ENCODE measurements at places on chromosomes 3 and 15.

GRCh38 chr3:101992863-101993262 lies 143.5 kb downstream of the NFKBIZ start:
- DNase-seq, result no peak

DNA sequence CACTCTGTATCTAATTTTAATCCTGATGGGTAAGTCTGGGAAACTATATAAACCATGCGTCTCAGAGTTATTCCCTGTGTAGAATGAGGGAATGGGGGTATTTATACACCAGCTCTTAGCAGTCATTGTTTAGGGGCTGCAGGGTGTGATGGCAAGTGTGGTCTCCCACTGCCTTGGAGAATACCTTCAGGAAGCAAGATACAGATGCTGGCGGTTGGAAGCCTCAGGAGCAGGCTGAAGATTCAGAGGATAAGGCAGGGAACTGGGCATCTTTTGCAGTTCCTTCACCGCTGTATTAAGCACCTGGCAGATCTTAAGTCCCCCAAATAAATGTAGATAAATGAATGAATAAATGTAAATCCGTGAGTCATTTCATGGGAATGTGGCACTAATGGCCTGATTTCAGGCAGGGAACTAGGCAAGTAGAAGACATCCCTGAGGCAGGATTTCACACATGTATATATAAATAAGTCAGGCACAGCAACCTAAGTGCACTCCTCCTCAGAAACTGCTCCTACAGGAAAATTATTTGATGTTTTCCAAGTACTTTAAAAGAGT lies 209.2 kb upstream of the GADL1 start:
- DNase-seq, result no peak

DNA sequence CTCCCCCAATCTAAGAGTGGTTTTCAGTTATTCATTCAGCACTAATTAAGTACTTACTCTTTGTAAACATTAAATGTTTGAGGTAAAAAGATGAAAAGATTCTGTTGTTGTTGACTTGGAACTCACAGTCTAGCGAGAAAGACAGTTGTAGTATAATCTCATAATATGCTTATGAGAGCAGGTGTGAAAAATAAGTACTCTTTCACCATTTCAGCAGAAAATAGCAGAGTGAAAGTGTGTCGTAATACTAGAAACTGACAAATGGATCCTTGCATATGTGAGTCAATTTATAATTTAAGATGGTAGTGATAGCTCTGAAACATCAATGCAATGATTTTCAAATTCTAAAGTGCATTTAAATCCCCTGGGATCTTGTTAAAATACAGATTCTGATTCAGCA lies 618.8 kb upstream of the CCDC54 start:
- no peak for DNase-seq

DNA sequence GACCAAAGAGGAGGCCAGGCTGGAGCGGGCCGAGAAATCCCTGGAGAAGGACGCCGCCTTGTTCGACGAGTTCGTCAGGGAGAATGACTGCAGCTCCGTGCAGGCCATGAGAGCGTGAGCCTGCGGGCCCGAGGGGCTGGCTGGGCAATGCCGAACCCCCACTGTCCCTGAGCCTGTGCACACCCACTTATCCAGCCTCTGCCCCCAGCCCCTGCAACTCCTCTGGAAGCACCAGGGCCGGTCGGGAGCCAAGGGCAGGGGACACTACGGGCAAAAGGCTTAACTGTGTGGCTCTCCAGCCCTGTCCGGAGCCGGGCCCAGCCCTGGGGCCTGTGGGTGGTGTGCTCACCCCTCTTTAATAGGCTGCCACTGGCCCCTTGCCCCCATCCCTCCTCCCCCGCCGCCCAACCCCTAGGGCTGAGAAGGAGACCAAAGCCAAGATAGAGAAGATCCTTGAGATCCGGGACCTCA lies 24.0 kb downstream of the CFAP100 start:
- no peak for DNase-seq

DNA sequence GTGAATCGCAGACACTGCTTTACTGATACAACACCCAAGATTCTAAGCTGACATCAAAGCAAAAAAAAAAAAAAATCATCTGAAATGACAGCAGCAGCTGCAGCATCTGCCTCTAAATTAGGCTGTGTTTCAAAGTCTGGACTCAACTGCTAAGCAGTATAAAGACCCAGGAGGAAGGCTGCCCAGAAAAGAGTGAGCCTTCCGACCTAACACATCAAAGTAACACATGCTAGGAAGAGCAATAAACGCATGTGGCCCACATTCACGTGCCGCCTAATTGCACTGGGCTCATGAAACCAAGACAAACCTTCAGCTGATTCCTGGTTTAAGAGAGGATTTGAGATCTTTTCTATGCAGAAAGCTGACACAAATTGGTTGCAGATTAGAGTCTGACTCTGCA lies 317.1 kb downstream of the ZIC4 start:
- no peak for DNase-seq

DNA sequence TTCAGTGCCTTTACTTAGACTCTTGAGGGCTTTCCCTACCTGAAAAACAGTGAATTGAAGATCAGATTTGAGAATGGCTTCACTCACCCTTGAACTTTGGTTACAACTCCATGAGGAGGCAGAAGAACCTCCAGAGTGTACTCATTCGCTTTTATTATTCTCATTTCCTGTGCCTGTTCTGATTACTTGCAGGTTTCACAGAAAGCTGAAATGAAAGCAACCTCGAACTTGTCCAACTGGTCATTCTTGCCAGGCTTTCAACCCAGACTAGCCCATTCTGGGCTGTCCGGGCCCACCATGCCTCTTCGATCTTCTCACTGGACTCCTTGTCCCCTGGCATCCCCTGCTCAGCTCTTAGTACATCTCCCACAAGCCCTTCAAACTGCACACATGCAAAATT lies 20.2 kb upstream of the THUMPD3 start:
- no peak for DNase-seq

GRCh38 chr3:129608087-129608935 lies 1.8 kb upstream of the PLXND1 start:
- DNase-seq, result no peak

GRCh38 chr15:31219221-31219620 lies 107.4 kb upstream of the KLF13 start:
- no peak for DNase-seq

- peak; percentile 75 for DNase-seq
Measured at GRCh38 chr3:63295806-63296205, 17.7 kb downstream of the SYNPR start.

DNA sequence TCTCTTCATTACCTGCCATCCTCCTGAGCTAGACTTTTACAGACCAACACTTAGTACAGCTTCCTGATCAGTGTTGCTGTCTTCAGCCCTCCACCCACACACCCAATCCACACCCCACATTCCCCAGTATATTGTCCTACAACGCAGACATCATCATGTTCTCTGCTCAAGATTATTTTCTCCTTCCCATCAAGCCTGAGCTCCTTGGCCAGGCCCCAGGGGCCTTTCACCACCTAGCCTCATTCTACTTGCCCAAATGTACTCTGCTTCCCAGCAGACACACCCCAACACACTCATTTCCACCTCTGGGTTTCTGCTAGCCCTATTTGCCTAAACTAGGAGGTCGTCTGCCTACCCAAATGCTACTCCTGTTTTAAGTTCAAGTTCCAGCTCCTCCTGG lies 37.0 kb downstream of the DAPK2 start:
- DNase-seq, result no peak

GRCh38 chr3:8482263-8482662 lies 19.4 kb upstream of the LMCD1 start:
- DNase-seq, result no peak

GRCh38 chr15:25268166-25268565 lies 170.7 kb downstream of the UBE3A start:
- DNase-seq, result no peak

- no peak for DNase-seq
Measured at GRCh38 chr3:173354124-173354523, 43.4 kb upstream of the NLGN1 start.

DNA sequence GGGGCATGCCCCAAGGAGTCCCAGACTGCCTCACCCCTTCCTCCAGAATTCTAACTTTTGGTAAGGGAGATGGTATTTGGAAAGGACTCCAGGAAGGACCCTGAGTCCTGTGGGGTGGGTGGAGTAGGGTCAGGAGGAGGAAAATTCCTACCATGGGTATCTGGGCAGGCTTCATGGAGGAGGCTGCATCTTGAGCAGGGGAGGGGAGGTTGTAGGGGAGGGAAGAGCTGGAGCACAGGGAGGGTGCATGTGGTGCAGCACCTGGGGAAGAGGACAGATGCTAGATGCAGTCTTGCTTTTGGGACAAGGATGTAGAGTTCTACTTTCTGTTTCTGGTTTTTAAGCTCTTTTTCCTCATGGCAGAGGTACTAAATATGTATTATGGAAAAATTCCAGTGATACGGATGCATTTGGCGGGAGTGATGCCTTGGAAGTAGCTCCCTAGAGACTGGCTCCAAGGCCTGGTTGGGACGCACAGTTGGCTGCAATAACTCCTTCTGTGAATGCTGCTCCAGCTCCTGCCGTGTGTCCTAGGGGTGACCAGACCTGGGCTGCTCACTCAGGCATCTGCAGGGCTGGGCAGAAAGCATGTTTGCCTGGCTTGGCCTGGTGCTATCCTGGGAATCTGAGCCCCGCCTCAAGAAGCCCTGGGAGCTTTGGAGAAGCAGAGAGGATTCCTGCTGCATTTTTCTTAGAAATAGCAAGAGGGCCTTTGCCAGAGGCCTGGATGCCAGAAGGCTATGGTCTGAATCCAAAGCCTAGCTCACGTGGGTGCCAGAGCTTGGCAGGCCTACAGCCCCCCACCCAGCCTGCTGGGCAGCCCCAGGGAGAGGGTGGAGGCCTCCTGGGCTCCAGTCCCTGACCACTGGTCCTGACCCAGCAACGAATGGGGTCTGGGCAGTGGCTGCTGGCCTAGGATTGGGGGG lies 10.1 kb downstream of the SEMA3F start:
- DNase-seq, result no peak

DNA sequence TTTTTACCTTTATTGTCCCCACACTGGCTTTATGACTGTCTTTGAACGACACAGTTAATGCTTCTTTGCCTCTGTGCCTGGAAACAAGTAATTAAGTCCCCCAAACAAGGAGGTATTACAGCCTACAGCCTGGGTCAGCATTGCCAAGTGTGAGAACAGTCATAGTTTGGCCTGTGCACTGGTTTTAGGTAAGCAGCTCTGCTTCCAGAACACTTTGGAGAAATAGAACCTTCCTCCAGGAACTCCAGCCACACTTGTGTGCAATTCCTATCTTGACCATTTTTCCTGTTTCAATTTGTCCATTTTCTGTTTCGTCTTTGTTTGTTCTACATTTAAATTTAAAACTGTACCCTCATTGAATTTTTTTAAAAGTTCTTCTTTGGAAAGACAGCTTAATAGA lies 568.2 kb downstream of the TUSC7 start:
- no peak for DNase-seq

DNA sequence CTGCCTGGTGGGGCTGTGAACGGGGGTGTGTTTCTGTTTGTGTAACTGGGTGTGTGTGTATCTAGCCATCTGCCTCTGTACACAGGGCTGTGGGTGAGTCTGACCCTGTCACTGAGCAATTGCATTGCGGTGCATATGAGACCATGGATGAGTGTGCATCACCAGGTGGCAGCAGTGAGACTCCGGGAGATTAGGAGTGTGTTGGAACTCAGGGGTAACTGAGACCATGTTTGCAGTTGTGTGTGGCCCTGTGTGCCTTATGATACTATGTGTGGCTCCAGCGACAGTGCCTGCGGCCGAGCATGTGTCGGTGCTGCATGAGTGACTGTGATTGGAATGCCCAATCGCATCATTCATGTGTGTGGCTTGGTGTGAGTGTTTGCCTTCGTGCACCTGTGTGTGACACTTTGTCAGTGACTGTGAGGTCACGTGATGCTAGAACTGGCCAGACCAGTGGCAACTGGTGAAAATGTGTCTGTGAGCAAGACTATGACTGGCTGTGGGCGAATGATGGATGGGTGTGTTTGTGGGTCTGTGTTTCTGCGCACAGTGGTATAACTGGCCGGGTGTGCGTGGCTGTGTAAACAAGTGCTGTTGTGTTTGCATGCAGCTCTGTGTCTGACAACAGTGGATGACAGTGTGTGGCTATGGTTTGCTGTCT lies 14.0 kb downstream of the VILL start:
- no peak for DNase-seq

- DNase-seq, result no peak
Measured at GRCh38 chr3:141388395-141388794, 20.1 kb downstream of the ZBTB38 start.

DNA sequence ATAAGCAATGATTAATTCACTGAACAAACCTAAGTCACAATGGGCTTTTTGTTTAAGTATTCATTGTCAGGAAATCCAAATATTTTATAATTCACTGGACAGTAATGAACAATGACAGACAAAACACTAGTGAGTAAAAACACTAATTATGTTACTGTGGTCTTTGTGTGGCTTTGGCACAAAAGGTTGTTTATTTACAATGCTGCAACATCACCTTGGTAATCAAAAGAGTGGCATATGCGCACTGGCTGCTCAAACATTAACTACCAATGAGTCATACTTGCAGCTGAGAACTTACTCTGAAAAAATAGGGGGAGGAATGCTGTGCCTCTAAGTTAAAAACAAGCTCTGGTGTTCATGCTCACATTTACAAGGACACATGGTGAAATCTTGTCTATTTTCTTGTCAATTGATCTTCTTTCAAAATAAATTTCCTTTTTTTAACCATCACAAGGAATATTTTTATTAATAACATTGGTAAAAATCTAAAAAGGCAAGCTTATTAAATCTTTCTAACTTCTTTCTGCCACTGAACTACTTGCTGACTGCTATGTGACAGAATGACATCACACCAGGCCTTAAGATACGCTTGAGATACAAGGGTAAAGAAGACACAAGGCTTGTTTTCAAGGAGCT lies 85.2 kb upstream of the PPIB start:
- no peak for DNase-seq

DNA sequence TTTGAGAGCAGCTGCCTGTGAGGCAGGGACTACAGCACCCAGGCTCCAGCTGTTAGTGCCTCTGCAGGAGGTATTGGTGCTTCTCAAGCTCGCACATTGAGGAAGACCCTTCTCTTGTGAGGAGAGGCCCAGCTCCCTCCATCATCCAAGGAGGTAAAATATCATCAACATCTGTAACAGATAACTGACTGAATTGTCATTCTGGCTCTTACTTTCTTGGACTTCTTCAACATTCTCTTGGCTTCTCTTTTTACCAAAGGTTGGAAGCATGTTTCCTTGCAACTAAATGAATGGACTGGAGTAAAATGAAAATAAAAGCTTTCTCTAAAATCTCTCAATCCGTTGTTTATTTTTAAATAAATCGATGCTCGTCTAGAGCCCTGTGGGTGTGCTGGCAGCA lies 53.1 kb upstream of the PXYLP1 start:
- no peak for DNase-seq

GRCh38 chr15:100430411-100430810 lies 88.6 kb upstream of the ADAMTS17 start:
- no peak for DNase-seq

- no peak for DNase-seq
Measured at GRCh38 chr3:188822411-188822810, 349.4 kb upstream of the TPRG1 start.

DNA sequence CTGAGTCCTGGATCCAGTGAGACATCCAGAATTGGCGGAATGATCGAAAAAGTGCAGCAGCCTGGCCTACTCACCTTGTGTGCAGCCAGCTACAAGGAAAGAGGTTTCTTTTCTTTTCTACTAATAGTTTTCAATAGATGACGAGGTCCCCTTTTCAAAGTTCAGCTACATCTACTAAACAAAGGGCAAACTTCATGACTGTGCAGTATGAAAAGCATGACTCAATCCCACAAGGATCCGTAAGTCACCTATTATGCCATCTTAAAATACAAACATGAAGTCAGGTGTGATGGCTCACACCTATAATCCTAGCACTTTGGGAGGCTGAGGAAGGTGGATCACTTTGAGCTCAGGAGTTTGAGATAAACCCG lies 16.7 kb downstream of the MIX23 start:
- no peak for DNase-seq
